ENCODE measurements at places on chromosomes 12 and 14.

GRCh38 chr14:99296517-99296916 lies 24.5 kb upstream of the BCL11B start:
- no peak for DNase-seq

- no peak for DNase-seq
Measured at GRCh38 chr14:85471156-85471555, 58.8 kb upstream of the FLRT2 start.

- DNase-seq = no peak
Measured at GRCh38 chr12:75805905-75806304, 225.7 kb downstream of the PHLDA1 start.

- no peak for DNase-seq
Measured at GRCh38 chr12:69919495-69919894, 94.5 kb downstream of the MYRFL start.

- DNase-seq = no peak
Measured at GRCh38 chr14:64860039-64860438, 19.7 kb downstream of the SPTB start.

GRCh38 chr14:52313903-52314594 lies at the start of gene PTGER2:
Gene PTGER2, plus strand, starts transcription at chr14:52314312. Its CDS starts 237 bp downstream, at chr14:52314549.
- peak; percentile 64 for DNase-seq

DNA sequence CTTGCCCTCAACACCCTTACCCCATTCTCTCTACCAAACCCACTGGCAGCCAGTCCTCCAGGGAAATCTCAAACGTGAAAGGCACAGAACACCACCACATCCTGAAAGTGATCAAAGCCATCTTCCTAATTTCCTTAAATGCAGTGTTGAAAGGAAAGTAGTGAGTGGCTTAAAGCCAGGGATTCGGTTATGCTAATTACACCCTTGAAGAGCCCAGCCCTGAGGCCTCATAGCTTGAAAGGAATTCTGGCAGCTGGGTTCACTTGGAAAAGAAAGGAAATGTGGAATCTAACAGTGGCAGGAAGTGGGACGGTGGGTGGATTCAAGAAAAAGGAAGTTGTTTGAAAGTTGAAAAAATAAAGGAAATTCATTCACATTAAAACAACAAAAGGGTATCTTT lies 73.0 kb upstream of the FICD start:
- no peak for DNase-seq

GRCh38 chr14:66596241-66596985 lies 88.5 kb downstream of the GPHN start:
- no peak for DNase-seq

DNA sequence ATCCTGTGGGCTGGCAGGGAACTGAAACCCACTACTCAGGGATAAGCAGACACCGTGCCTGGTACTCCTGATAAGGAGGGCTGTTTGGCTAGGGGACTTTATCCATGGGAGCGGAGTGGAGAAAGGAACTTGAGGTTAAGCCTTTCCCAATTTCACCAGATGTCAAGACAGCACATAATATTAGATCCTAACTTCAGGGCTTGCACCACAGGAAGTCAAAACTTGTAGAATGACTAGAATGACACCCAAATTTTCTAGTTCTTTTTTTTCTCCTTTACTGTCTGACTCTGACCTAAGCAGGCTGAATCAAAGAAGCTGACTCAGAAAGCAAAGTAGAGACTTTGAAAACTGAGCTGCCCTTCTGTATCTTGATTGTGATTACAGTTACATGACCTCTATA lies 7.1 kb upstream of the CGRRF1 start:
- DNase-seq = no peak

- no peak for DNase-seq
Measured at GRCh38 chr12:121651320-121651719, 18.1 kb downstream of the MORN3 start.

DNA sequence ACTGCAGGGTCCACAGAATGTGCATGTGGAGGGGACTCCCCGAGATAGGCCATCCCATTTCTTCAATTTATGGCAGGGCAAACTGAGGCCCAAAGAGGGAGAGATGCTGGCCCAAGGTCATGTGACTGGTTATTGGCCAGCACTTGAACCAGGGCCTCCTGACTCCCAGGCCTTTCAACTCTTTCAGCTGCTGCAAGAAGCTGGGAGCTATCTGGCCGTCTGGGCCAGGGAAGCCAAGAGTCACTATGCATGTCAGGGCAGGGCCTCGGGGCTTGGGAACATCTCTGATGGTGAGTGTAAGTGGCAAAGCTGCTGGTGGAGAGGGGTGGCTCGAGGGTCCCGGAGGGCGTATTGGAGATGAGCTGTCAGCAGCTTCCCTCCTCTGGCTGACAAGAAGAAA lies 9.5 kb upstream of the LTBP2 start:
- DNase-seq = no peak

GRCh38 chr14:59679872-59680271 lies 103.3 kb upstream of the CCDC175 start:
- no peak for DNase-seq

DNA sequence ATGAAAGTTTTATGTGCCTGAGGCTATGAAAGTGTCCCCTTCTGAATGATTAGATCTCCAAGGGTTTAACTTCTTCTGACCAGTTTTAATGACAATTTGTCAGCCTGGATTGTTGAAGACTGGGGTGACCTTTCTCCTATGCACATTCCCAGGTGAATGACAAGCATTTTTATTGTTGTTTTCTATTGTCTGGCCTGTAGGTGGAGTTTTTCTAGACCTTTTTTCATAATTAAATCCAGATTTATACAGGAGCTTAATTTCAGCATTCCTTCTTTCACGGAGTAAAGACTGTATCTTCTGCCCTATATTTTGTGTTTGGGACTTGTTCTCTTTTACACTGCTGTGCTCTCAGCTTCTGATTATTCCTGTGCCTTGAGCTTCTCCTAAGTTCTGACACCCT lies 125.0 kb upstream of the FAR2 start:
- no peak for DNase-seq

- no peak for DNase-seq
Measured at GRCh38 chr14:54762296-54762695, 140.3 kb downstream of the GCH1 start.

- DNase-seq = no peak
Measured at GRCh38 chr12:125434936-125435443, 369.8 kb downstream of the AACS start.

- no peak for DNase-seq
Measured at GRCh38 chr14:55979096-55979495, 139.1 kb upstream of the PELI2 start.

GRCh38 chr12:14946861-14947260 lies 8.5 kb upstream of the ERP27 start:
- DNase-seq = no peak

GRCh38 chr12:111398530-111398929 lies 7.2 kb upstream of the SH2B3 start:
- DNase-seq = no peak

GRCh38 chr12:90327793-90328743 lies 619.4 kb upstream of the ATP2B1 start:
- no peak for DNase-seq

DNA sequence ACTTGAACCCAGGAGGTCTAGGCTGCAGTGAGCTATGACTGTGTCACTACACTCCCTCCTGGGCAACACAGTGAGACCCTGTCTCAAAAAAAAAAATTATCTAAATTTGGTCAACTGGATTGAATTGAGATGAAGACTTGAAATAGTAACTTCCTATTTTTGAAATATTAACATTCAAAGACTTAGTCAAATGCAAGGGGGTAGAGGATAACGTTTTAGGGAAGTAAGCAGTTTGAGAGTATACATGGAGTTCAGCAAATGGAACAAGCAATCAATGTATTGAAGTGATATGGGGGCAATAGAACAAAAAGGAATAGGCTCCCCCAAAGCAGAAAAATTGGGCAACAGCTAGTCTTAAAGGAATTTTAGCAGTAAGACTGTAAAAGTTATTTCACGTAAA lies 4.6 kb upstream of the MFAP5 start:
- no peak for DNase-seq

GRCh38 chr12:60112763-60113162 lies 516.9 kb downstream of the SLC16A7 start:
- no peak for DNase-seq

- DNase-seq = no peak
Measured at GRCh38 chr12:2386566-2386965, 333.8 kb downstream of the CACNA1C start.

GRCh38 chr14:68864361-68864750 lies 71.5 kb upstream of the ZFP36L1 start:
- no peak for DNase-seq

DNA sequence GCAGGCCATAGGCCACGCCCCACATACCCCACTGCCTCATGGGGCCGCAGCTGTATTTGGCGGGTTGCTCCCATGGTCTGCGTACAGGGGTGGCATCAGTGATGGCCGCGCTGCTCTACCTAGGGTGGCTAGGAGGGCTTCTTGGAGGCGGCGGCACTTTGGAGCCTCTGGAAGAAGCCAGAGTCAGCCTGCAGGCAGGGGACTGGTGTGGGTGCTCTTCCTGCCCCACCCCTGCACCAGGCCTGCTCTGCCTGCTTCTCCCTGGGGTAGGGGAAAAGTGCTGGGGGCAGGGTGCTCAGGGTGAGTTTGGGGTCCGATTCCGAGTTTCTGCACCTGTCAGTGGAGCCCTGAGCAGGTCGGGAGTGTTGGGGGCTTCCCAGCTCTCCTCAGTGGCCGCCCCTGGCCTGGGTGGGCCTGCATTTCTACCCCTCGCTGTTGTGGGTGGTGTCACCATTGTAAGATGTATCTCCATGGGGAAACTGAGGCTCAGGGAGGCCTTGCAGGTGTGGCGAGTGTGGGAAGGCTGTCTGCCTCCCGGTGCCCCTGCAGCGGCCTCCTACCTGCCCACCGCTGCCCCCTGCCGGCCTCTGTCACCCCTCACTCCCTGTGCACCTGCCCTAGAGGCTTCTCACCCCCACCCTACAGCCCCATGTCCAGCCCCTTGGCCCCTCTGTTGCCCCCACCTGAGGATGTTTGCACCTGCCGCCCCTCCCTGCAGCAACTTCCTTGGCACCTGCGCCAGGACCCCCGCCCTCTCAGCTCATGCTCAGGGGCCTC lies 5.5 kb downstream of the CEP170B start:
- no peak for DNase-seq

GRCh38 chr14:24879661-24880386 lies 170.1 kb downstream of the STXBP6 start:
- DNase-seq = no peak

DNA sequence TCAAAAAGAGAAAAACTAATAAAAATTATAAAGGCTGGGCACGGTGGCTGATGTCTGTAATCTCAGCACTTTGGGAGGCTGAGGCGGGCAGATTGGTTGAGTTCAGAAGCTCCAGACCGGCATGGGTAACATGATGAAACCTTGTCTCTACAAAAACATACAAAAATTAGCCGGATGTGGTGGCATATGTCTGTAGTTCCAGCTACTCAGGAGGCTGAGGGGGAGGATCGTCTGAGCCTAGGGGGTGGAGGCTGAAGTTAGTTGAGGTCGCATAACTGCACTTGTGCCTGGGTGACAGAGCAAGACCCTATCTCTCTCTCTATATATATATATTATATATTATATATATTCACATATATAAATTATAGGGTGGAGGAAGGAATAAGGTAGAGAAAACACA lies 32.5 kb upstream of the ANO2 start:
- no peak for DNase-seq

- no peak for DNase-seq
Measured at GRCh38 chr12:3770891-3771290, 18.0 kb upstream of the CRACR2A start.

DNA sequence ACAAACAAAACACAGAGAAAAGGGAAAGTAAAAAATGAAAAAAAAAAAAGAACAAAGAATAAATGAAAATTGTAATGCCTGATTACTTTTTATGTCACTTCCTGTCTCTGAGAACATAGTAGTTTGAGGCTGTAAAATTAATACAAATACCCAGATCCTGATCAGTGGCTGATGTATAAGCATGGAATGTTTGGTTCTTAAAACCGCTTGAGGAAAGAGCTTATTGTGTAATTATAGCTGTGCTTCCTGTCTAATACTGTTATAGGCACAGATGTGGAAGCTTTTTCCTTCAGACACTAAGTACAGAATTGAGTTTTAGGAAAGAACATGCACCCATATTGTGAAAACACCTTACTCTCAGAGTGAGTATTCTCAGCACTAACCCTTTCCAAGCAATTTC lies 86.9 kb downstream of the AVPR1A start:
- DNase-seq = no peak

GRCh38 chr14:66380143-66380542 lies 106.0 kb upstream of the CCDC196 start:
- no peak for DNase-seq

DNA sequence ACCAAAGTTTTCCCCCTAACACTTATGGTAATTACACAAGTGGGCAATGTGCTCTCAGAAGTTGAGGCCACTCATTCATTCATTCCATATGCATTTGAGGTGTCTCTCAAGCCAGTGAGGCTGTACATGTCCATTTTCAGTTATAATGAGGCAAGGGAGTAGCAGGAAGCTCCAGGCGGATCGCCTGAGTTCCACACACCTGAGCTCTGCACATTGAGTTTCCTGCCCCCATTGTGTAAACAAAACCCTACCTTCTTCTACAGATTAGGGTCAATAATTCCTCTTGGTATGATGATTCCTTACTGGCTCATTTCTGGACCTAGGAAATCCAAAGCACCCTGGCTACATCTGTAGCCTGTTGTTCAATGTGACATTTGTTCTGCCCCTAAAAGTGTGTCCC lies 555.3 kb downstream of the MED13L start:
- DNase-seq = no peak

DNA sequence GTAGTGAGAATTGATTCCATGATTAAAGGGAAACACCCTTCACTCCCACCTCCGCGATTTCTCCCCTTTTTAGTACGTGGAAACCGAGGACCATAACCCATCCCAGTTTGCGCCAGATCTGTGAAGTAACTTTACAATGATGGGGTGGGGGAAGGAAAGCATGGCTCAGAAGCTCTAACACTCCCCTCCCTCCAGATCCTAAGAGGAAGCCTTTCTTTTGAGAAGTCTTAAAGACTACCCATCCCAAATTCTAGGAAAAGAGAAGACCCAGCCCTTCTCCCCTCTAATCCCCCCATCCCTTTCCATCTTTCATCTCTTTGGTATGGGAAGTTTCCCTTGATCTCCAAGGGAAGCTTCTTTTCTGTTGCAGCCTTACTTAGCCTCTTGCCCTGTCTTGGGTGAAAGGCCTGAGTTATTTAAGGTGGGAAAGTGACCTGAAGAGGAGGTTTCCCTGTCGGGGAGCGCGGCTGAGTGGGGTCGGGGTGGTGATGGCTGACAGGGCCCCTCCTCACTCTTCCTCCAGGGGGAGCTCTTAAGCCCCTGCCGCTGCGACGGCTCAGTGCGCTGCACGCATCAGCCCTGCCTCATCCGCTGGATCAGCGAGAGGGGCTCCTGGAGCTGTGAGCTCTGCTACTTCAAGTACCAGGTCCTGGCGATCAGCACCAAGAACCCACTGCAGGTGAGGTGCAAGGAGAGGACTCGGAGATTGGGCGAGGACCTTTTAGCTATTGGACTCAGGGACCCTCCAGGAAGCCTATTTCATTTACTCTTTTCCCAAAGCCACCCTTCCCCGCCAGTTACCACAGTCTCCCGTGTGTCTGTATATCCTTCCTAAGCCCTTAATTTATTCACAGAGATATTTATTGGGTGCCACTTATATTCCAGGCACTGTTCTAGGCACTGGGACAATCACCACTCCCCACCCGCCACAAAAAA lies 1.8 kb downstream of the MARCHF9 start:
- no peak for DNase-seq
